ENCODE measurements at places on chromosomes 1 and 21.

DNA sequence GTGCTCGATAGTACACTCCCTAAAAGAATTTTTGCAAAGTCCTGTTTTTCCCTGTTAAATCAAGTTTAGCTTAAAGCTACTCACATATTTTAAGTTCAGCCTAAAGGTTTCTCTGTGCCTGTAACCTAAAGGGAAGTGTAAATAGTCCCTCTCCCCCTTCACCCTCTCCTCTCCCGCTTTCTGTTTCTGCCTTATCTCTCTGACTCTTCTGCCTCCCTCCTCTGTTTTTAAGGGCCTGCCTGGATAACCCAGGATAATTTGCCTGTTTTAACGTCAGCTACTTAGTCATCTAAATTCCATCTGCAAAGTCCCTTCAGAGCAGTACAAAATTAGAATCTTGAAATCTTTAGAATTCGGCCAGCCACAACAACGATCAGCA is 92.6 kb downstream of the NID1 start:
- DNase-seq, result peak; percentile 16

- peak; percentile 52 for DNase-seq
Observed at GRCh38 chr1:7646981-7647901, 123.9 kb upstream of the VAMP3 start.

DNA sequence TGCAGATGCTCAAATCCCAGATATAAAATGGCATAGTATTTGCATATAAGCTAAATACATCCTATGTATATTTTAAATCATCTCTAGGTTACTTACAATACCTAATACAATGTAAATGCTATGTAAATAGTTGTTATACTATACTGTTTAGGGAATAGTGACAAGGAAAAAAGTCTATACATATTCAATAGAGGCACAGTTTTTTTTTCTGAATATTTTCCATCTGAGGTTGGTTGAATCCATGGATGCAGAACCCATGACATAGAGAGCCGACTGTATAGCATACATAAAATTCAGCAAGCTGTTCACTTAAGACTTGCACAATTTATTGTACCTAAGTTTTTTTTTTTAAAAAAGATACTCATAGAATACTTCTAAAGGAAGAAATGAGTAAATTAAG is 6.5 kb downstream of the TAF13 start:
- no peak for DNase-seq

- DNase-seq, result no peak
Observed at GRCh38 chr1:37741662-37742061, 23.3 kb downstream of the EPHA10 start.

- DNase-seq, result no peak
Observed at GRCh38 chr1:228034954-228035837, 28.4 kb downstream of the WNT3A start.

- DNase-seq, result peak; percentile 12
Observed at GRCh38 chr1:159008744-159009188, 941 bp upstream of the IFI16 start.

- DNase-seq, result no peak
Observed at GRCh38 chr1:22410401-22410800, 41.2 kb upstream of the ZBTB40 start.

GRCh38 chr1:26302733-26303405 is 3.6 kb downstream of the UBXN11 start:
- no peak for DNase-seq

GRCh38 chr1:208335371-208336136 is 91.4 kb upstream of the PLXNA2 start:
- DNase-seq, result no peak
